ENCODE measurements at places on chromosomes 4 and X.

GRCh38 chr4:80049402-80049801 is 23.6 kb downstream of the ANTXR2 start:
- DNase-seq, result no peak

DNA sequence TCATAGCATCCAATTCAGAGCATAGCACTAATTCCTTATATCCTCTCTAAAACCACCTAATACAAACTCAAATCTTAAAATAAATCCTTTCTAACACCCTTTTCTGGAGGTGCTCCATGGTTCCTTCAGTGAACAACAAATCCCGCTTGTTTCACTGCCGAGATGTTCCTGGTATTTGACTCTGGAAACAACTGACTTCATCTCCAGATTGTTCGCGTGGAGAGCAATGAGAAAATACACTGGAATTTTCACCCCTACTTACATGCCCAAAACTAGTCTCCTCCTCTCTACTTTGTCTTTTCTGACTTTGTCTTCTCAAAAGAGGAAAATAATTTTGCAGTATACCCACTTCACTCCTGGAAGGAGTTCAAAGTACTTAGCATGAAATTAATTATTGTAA is 129.0 kb downstream of the PLS3 start:
- DNase-seq, result no peak

GRCh38 chrX:18995221-18995620 is 11.3 kb upstream of the PHKA2 start:
- DNase-seq, result no peak

- DNase-seq, result no peak
These were observed 1617.5 kb upstream of the TENM3 start for GRCh38 chr4:180625653-180626052.

- no peak for DNase-seq
These were observed 59.2 kb downstream of the MAP7D2 start for GRCh38 chrX:20057479-20057878.

- DNase-seq, result no peak
These were observed 425.1 kb downstream of the GPM6A start for GRCh38 chr4:175386776-175387507.

DNA sequence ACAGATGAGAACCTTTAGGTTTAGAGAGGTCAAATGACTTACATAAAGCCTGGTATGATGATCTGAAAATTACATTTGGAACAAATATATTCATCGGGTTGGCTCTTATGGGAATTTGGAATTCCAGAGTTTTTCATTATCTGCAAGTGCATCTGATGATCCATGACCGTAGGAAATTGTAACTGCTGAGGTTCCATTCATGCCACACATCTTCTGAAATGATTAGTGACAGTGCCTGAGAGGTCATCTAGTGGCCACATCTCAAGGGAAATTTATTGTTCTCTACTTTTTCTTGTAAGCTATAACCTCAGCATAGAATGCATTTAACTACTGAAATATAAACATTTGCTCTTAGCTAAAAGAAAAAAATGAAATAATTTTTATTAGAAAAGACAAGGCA is 105.8 kb upstream of the NWD2 start:
- DNase-seq, result no peak

DNA sequence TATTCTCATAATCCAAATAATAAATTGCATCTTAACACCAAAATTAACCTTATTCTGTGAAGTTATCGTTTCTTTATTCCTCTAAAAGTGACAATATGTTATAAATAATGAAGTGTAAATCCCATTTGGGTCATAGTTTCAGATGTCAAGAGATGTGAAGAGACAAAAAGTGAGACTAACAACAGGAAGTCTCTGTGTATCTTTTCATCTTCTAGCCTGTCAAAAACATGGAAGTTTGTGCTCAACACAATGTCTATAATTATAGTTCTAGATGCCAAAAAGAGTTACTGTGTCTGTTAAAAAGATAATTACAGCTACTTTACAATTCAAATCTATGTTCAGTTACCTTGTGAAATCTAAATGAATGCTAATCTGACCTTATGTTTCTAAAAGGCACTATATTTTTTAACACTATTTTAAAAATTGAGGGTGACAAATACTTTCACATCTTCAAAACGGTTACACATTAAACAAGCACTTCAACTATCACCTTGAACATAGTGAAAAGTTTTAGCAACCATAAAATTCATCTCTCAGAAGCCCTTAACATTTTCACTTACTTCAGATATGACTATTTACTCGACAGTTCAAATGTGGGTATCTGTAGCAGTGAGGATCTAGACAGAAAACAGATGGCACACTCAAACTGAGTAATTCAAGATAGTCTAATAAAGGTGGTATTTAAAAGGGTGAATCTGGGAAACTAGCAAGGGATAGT is 509.8 kb downstream of the ARAP2 start:
- no peak for DNase-seq

DNA sequence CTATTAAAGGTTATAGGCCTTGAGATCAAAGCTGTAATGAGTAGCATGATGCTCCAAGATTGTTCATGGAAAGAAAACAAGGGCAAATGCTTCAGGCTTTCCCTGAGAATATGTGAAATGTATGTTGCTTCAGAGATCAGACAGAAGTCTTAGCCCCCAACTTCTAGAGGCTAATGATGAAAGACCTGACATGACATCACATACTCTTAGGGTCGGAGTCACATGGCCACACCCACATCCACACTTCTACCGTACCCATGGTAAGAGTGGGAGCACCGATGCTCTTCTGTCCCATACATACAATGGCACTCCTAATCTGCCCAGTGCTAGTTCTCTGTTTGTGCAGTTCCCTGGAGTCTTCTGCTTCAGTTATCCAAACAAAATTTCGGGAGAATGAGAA is 111.9 kb upstream of the ACSL4 start:
- DNase-seq, result no peak

GRCh38 chr4:26201120-26201519 is 119.7 kb upstream of the RBPJ start:
- DNase-seq, result no peak

- DNase-seq, result peak; percentile 35
These were observed 26.8 kb downstream of the PRPS1 start for GRCh38 chrX:107654872-107655761.

- DNase-seq, result peak; percentile 90
These were observed at the start of gene ARHGAP24 for GRCh38 chr4:85474818-85475630. TSS of gene ARHGAP24 (plus strand) at chr4:85475150.

- no peak for DNase-seq
These were observed 34.7 kb downstream of the ADD1 start for GRCh38 chr4:2878346-2878745.

GRCh38 chr4:181823645-181824044 is 419.6 kb upstream of the TENM3 start:
- no peak for DNase-seq

GRCh38 chr4:100782356-100782755 is 264.5 kb upstream of the EMCN start:
- DNase-seq, result no peak

- no peak for DNase-seq
These were observed 42.9 kb downstream of the USP26 start for GRCh38 chrX:133053861-133054598.

GRCh38 chrX:20461576-20461975 is 194.9 kb upstream of the RPS6KA3 start:
- DNase-seq, result no peak

GRCh38 chr4:100288811-100289529 is 98.7 kb upstream of the DDIT4L start:
- no peak for DNase-seq

GRCh38 chr4:1045595-1046201 is 34.3 kb downstream of the FGFRL1 start:
- no peak for DNase-seq

DNA sequence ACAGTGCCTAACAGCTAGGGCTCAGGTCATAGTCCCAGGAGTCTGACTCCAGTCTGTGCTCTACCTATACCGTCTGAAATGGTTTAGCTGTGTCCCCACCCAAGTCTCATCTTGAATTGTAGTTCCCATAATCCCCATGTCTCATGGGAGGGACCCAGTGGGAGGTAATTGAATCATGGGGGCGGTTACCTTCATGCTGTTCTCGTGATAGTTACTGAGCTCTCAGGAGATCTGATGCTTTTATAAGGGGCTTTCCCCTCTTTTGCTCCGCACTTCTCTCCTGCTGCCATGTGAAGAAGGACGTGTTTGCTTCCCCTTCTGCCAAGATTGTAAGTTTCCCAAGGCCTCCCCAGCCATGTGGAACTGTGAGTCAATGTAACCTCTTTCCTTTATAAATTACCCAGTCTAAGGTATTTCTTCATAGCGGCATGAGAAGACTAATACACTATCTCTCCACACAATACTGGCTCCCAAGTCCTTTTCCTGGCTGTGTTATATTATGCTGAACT is 110.8 kb downstream of the AFAP1 start:
- DNase-seq, result no peak

DNA sequence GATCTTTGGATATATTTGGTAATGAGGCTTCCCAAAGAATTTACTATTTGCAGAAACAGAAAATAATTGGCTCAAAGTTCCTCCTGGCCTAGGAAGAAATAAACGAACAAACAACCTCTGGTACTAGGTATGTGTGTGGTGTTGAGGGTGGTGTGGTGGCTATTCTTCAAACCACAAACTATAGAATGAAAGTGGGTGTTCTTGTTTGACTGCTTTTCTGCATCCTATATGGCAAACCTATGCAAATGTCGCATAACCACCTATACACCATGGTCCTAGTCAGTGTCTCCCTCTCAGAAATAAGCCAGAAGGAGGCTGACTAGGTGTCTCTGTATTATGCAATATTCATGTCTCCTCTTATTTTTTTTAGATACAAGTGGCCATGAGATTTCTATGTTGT is 106.6 kb upstream of the PCDH18 start:
- DNase-seq, result no peak

DNA sequence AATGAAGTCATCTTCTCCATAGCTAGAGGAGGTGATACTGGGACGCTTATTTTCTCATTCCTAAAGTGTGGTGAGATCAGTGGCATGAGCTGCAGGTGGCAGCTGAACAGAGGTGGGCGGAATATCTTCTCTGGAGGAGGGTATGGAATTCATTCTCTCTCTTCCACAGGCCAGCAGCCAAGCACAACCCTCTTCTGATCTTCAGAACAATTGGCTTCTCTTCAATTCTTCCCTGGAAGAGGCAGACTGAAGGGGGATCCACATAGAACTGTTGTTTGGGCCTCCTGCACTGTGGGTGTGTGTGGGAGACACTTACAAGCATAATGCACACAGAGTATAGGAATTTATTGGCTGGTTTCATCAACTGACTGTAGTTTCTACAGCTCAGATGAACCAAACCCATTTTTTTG is 180.4 kb upstream of the RASGEF1B start:
- DNase-seq, result no peak

DNA sequence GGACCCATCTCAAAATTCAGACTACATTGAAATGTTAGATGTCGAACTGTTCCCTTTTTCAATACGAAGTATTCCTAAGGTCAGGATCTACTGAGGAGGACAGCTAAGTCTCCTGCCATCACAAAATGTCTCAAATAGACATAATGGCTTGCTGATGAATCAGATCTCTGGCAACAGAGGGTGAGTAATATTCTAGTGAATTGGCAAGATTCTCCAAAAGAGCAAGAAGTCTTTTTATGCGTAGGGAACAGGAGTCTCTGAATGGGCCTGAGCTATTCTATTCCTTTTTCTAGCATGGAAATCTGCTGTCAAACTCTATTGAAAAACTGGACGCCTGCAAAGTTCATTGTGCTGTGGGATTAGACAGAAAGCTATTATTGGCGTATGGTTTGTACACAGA is 145.4 kb downstream of the FNIP2 start:
- no peak for DNase-seq

DNA sequence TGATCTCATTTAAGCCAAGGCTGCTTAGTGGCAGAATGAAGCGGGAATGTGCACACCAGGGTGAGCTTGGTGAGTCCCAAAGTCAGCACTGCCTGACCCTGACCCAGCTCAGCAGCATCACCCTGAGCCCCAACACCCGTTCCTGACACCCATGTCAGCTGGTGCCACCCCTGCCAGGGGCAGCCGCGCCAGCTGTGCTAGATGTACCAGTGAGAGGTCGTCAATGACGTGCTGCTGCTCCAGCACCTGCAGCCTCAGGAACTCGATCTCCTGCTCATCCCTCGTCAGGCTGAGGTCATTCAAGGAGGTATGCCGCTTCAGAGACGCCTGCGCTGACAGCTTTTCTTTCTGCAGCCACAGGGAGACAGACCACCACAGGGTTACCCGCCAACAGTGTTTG is 61.7 kb upstream of the C4orf50 start:
- no peak for DNase-seq

DNA sequence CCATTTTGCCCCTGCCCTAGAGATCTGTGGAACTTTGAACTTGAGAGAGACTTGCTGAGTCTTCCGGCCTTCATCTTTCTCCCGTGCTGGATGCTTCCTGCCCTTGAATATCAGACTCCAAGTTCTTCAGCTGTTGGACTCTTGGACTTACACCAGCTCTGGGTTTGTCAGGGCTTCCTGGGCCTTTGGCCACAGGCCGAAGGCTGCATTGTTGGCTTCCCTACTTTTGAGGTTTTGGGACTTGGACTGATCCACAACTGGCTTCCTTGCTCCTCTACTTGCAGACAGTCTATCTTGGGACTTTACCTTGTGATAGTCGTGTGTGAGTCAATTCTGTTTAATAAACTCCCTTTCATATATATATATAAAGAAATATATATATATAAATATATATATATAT is 1071.0 kb downstream of the ADGRL3 start:
- DNase-seq, result no peak

DNA sequence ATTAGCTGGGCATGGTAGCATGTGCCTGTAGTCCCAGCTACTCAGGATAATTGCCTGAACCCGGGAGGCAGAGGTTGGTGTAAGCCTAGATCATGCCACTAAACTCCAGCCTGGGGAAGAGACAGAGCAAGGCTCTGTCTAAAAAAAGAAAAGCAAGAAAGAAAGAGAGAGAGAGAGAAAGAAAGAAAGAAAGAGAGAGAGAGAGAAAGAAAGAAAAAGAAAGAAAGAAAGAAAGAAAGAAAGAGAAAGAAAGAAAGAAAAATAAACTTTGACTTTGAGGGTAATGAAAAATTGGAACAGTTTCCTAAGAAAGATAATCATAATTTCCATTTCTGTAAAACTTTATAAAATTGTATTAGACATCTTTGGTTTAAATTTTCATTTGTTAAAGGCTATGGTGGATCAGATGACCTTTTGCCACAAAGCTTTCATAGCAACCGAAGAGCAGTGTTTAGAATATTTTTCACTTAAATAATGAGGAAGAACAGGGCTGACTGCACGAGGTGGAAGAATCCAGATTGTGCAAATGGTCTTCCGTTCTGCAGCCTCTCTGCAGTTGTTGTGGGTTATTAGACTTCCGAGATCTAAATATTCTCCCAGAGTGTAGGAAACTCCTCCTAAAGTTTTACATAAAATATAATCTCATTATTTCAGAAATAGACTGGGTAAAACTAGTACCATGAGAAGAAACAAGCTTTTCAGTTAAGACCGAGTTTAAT is 55.9 kb downstream of the RBM47 start:
- DNase-seq, result no peak

Measured in stimulated activated naive B cell treated with anti-CD40 and anti-IgM and Interleukin-4, amounts not matched to agents 10 μg/mL and 1 μg/mL and 100 μg/mL, for 72 hours (primary cell).